ENCODE measurements at places on chromosomes 12 and 14. TPM values are rescaled to one million over a fixed set of nuclear protein-coding genes. Genes with fewer than 3 reads are reported as not detected.

MAP1LC3B2 gene
- polyA plus RNA-seq: 5.4 TPM

LUM gene
- polyA plus RNA-seq: not detected

HSPA2 gene
- polyA plus RNA-seq: 1.2 TPM

LRRK2 gene
- 0.05 TPM for polyA plus RNA-seq

SYT10 gene
- not detected for polyA plus RNA-seq

RERGL gene
- polyA plus RNA-seq: not detected

CLEC12A gene
- 0.31 TPM for polyA plus RNA-seq

LTBR gene
- polyA plus RNA-seq: not detected

RDH11 gene
- polyA plus RNA-seq: 74.7 TPM

DIO3 gene
- polyA plus RNA-seq: not detected

ANO4 gene
- polyA plus RNA-seq: not detected

DNA sequence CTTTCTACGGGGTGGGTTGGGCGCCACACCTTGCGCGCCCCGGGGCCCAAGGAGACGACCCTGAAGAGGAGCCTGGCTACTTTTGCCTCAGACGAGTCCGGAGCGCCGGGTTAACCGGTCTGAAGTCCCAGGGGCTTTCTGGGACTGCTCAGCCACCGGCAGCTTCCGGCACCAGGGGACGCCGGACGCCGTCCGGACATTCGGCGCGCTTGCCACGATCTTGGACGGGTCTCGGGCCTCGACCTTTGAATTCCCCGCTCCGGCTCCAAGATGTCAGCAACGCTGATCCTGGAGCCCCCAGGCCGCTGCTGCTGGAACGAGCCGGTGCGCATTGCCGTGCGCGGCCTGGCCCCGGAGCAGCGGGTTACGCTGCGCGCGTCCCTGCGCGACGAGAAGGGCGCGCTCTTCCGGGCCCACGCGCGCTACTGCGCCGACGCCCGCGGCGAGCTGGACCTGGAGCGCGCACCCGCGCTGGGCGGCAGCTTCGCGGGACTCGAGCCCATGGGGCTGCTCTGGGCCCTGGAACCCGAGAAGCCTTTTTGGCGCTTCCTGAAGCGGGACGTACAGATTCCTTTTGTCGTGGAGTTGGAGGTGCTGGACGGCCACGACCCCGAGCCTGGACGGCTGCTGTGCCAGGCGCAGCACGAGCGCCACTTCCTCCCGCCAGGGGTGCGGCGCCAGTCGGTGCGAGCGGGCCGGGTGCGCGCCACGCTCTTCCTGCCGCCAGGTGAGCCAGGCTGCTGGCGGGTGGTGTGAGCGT, at the start of gene ACOT4:
Gene ACOT4 (plus strand): TSS at position 184 of the 760 bp plus-strand sequence. CDS start 87 bp downstream, at position 271.
- DNase-seq: peak; percentile 46

GRCh38 chr14:29320286-29320685, 553.7 kb downstream of the FOXG1 start:
- no peak for DNase-seq

DNA sequence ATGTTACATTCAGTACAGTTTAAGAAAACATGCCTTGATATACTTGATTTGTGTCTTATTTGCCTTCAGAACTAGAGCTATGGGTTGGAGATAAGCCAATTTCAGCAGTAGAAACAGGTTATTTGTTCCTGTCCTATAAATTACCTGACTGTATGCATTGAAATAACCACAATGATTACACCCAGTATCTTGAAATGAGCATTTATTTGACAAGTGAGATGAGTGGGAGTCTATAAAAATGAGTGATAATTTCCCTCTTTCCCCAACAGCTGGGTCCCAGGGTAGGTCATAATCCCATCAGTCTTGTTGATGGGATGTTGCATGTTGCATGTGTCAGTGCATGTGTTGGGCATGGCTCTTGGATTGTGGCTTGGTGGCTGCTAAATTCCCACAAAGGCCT, 3.7 kb downstream of the TAS2R42 start:
- DNase-seq: no peak

GRCh38 chr14:67068251-67068650, 121.0 kb upstream of the GARIN2 start:
- no peak for DNase-seq

- no peak for DNase-seq
Observed at GRCh38 chr14:35829449-35829848, 3.3 kb downstream of the BRMS1L start.

GRCh38 chr14:97306760-97307246, 509.6 kb downstream of the VRK1 start:
- DNase-seq: no peak

GRCh38 chr14:53151523-53152183, 1.5 kb downstream of the DDHD1 start:
- peak; percentile 68 for DNase-seq

- no peak for DNase-seq
Observed at GRCh38 chr12:69972136-69972535, 147.1 kb downstream of the MYRFL start.

- peak; percentile 22 for DNase-seq
Observed at GRCh38 chr14:106843951-106844483, 1317.6 kb downstream of the TMEM121 start.

GRCh38 chr14:23202001-23202400, 18.5 kb upstream of the SLC7A8 start:
- DNase-seq: no peak

- no peak for DNase-seq
Observed at GRCh38 chr12:2016862-2017545, 12.7 kb upstream of the DCP1B start.

DNA sequence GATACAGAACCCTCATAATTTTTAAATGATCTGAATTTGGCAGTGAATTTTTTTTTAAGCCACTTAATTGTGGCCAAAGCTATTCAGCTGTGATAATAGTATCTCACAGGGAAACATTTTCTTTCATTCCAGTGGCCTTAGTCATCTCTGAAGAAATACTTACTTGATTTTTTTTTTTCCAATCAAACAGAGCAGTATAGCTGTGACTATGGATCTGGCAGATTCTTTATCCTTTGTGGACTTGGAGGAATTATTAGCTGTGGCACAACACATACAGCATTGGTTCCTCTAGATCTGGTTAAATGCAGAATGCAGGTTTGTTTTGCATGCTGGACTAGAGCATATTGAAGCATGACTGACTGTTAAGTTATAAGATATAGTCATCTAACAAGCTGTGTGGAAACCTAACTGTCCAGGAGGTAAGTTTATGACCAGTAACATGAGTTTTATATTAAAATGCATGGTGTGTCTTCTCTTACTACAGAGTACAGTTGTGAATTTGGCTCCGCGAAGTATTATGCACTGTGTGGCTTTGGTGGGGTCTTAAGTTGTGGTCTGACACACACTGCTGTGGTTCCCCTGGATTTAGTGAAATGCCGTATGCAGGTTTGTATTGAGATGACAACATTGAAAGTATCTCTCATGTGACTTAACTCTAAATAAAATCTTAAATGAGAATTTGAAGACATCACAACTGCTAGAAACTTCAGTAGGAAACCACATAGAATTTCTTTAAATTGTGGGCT, 1.9 kb downstream of the SLC25A3 start:
- DNase-seq: no peak

- DNase-seq: no peak
Observed at GRCh38 chr12:47907851-47908454, 3.2 kb upstream of the VDR start.

GRCh38 chr12:48999371-49000131, at the start of gene DDN:
Gene DDN, minus strand, starts transcription at chr12:48999375. Its CDS starts 88 bp downstream, at chr12:48999287.
- DNase-seq: peak; percentile 48

- no peak for DNase-seq
Observed at GRCh38 chr12:108686780-108687179, 44.5 kb downstream of the CORO1C start.

- no peak for DNase-seq
Observed at GRCh38 chr12:131352296-131352900, 358.5 kb upstream of the SFSWAP start.

GRCh38 chr12:32253154-32253790, 146.1 kb upstream of the FGD4 start:
- DNase-seq: no peak

GRCh38 chr14:90039253-90040010, 22.4 kb upstream of the KCNK13 start:
- no peak for DNase-seq

DNA sequence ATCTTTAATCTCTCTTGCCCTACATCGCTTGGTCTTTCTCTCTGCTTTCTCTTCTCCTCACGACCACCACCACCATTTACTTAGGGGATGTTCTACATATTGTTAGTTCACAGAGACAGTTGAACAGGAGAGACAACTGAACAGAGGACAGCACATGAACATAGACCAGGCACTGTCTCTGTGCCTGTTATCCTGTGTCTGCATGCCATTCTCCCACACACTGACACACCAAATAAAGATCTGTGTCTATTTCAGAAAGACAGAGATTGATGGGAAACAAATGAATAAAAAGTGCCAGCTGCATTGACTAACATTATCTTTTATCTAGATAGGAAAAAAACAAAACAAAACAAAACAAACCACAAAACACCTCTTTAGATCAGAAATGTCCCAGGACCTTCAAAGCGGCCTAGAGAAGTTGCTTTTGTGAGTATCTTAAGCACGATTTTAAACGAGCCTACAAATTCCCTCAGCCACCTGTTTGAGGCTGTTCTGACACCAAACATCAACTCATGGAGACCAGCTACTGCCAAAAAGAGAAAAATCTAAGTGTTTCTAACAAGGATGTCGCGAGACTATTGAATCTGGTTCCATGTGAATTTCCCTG, 77.6 kb upstream of the PARP11 start:
- DNase-seq: no peak

DNA sequence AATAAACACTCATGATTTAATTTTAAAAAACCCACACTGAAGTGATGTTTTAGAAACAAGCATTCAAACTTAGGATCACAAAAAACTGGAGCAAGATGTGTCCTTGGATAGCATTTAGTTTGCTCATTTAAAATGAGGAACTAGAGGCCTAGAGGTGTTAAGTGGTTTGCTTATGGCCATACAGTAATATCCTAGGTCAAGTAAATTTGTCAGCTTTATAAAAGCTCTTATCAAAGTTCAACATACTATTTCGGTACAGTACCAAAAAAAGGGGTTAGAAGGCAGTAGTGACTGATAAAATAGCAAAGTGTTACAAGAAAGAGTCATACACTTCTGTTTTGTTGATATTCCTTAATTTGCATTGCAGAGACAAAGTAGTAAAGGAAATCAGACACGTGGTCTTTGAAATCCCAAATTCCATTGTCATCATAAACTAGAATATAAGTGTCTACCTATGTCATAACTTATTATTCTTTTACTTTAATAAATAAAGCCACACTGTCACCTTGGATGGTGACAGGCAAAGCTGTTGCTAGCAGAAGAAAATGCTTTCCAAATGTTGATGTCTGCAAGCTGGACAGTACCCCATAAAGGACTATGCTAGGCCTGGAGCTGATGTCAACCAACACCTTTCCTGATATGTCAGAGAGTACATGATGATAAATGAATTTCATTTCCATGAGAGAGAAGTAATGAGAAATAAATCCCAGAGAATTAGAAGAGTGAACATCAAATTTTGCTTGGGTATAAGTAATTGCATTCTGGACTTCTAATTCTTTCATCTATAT, 17.6 kb upstream of the SRP54 start:
- DNase-seq: no peak

GRCh38 chr12:113537046-113537750, 65.5 kb upstream of the LHX5 start:
- DNase-seq: no peak

GRCh38 chr12:24743941-24744793, 204.7 kb downstream of the BCAT1 start:
- DNase-seq: no peak

GRCh38 chr12:5223881-5224280, 180.2 kb downstream of the KCNA5 start:
- DNase-seq: no peak

Measured in naive thymus-derived CD8-positive, alpha-beta T cell (primary cell).